Posterior cingulate gyrus (tissue), 11 donors: ENCODE measurements at places on chromosomes 13 and 19.
A peak's percentile ranks its signal among the peaks of the same experiment; 100 is the strongest.

- no peak for DNase-seq
Observed at GRCh38 chr19:29576761-29577648, 29.1 kb upstream of the POP4 start.

- no peak for DNase-seq
Observed at GRCh38 chr13:110696776-110697175, 9.1 kb downstream of the CARS2 start.

GRCh38 chr13:79427883-79428282, 21.8 kb upstream of the RBM26 start:
- no peak for DNase-seq

DNA sequence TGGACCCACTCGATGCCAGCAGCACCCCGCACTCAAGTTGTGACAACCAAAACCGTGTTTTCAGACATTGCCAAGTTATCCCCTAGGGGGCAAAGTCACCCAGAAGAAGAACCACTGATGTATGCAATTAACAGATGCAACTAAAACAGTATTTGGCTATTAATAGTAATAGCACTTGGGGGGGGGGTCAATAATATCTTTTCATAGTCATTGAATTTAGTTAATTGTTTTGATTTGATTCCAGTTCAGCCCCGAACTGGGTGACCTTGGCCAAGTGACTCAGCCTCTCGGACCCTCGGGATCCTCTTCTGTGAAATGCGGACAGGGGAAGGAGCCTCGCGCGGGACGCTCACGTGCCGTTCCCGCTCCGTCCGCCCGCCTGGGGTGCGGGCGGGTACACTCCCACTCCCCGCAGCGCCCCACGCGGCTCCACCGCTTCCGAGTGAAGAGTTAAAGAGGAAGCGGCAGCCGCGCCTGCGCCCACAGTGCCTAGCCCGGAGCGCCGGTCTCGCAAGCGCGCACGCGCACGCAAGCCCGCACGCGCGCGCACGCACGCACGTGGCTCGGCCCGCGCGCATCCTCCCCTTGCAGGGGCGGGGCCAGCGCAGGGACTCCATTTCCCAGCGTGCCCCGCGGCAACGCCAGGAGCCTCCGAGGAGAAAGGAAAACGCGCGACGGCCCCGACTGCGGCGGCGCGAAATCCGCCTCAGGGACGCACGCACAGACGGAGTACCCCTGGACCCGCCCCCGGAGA, 435 bp upstream of the DAZAP1 start:
- DNase-seq = peak; percentile 100

- no peak for DNase-seq
Observed at GRCh38 chr19:31338069-31338776, 11.0 kb downstream of the TSHZ3 start.

DNA sequence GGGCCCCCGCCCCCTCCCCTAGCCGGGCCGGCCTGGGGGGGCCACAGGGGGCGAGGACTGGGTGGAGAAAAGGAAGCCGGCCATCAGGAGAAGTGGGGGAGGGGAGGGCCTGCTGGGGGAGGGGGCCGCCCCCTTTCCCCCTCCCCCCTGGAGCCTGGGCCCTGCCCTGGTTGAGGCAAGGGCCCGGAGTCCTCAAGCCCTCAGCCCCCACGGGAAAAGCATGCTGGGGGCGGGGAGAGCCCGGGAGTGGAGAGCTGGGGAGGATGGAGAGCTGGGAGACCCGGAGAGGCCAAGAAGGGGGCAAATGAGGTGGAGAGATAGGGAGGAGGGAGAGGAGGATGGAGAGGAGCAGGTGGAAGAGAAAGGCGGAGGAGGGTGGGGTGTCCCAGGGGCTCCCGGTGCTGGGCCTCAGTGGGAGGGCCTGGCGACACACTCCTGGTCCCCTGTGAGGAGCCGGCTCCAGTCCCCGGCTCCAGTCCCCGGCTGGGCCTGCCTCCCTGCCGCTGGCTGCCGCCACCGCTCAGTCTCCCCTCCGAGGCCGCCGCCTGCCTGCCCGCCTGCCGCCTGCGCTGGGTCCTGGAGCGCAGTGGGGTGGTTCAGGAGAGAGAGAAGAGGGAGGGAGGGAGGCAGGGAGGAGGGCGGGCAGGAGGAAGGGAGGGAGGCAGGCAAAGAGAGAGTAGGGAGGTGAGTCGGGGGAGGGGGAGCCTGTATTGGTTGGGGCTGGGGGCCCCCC, at the start of gene GRIK5:
TSS of gene GRIK5 (minus strand) at position 588 of the 733 bp plus-strand sequence. CDS start 4,436 bp downstream, outside the sequence.
- no peak for DNase-seq
